GM18507 (cell line): ENCODE measurements at places on chromosomes 12 and 14.

DNA sequence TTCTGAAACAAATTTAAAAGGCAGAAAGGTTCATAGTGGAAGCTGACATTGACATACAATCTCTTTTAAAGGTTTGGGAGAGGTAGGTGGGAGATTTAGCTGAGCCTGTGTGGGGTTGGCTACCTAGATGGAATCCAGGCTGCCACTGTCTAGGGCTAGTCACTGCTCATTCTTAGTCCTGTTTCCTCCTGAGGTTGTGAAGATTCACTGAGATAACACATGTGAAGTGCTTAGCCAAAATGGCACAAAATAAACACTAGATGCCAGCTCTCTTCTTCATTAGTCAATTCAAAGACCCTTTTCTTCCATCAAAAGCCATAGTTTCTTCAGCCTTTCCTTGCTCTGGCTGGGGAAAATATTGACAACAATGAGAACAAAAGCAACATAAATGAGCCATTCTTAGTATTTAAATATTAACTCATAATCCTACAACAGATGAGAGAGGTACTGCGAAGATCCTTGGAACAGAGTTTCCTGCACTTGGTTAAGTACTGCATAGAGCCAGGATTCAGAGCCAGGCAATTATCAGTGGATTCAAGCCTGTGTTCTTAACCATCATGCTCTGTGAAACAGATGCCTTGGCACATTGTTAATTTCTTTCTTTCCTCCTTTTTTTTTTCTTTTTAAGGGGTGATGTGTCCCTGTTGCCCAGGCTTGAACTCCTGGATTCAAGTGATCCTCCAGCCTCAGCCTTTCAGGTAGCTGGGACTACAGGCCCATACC is 3.5 kb downstream of the MYF6 start:
- DNase-seq: no peak

DNA sequence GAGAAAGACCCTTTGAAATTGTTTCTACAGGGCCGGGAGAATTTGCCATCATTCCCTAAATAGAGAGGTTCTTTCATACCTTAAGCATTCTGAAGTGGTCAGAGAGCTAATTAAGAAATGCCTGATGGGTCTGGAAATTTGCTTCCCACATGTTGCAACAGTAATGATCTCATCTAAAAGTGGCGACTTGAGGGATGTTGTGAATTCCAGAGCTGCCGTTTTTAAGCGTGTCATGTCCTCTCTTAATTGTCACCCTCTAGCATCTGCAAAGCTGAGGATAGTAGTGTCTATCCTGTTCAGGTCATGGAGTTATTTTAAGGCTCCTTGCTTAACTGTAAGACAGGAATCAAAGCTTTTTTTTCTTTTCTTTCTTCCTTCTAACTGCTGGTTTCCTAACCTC is 60.4 kb downstream of the FOS start:
- no peak for DNase-seq

DNA sequence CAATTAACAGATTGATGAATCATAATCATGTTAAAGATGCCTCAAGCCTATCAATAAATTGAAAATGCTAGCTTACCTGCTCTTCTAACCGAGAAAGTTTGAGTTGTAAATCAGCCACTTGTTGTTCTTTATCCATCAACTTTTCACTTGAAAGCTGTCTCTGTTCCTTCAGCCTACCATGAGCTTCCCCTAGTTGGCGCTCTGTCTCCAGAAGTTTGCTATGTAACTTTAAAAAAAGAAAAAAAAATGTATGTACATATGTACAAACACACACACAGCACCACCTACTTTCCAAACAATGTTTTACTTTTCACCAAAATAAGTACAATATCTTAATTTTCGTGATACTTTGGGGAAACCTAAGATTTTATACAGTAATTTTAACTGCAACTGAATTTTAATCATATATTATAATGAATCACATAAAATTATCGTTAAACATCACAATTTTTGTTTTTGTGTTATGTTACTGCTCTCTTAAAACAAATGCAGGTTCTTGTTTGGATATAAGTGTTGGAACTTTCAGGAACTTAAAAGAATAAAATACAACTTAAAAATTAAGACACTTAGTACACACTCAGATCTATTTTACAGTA is 101.2 kb downstream of the EEA1 start:
- DNase-seq: peak; percentile 3

- no peak for DNase-seq
Measured at GRCh38 chr12:12182703-12183365, 84.0 kb downstream of the LRP6 start.

GRCh38 chr14:102314242-102315011 is 5.1 kb upstream of the ZNF839 start:
- peak; percentile 65 for DNase-seq

DNA sequence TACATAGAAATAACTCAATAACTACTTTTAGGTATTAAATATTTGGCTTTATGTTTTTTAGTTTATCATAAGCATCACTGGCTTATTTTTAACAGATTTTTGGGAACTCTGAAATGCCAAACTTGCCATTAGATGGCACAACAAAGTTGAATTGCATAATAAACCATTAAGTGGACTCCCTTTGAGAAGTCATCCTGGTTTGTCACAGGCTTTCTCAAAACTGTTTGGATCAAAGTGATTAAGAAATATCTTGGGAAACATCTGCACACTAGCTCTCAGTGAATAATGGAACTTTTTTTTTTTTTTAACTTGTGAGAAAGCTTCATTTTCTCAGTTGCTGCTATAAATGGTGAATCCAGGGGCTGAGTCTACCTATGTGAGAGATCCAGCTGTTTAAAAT is 4.3 kb downstream of the SLC16A7 start:
- no peak for DNase-seq

GRCh38 chr12:70422631-70423030 is 56.5 kb downstream of the KCNMB4 start:
- DNase-seq: no peak

DNA sequence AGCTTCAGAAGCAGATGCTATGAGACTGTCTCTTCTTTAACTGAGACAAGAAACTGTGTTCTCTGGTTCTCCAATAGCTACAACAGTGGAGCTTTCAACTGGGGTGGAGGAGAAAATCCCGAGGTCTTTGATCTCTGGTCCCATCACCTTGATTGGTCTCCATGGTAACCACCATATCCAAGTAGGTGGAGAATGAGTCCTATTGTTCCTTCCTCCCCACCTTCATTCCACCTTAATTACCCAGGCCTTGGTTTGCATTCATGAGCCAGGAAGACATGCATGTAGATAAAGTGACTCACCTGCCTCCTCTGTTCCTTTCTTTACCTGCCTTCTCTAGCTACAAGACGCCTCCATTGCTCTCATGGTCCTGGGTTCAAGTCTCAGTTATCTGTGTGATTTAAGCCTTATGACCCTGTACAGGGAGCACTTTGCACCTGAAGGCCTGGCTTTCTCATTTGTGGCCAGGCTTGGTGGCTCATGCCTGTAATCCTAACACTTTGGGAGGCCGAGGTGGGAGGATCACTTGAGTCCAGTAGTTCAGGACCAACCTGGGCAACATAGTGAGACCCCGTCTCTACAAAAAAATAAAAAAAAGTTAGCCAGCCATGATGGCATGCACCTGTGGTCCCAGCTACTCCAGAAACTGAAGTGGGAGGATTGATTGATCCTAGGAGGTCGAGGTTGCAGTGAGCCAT is 157.7 kb upstream of the TBX3 start:
- no peak for DNase-seq
